ENCODE measurements at places on chromosomes 11 and 22.

DNA sequence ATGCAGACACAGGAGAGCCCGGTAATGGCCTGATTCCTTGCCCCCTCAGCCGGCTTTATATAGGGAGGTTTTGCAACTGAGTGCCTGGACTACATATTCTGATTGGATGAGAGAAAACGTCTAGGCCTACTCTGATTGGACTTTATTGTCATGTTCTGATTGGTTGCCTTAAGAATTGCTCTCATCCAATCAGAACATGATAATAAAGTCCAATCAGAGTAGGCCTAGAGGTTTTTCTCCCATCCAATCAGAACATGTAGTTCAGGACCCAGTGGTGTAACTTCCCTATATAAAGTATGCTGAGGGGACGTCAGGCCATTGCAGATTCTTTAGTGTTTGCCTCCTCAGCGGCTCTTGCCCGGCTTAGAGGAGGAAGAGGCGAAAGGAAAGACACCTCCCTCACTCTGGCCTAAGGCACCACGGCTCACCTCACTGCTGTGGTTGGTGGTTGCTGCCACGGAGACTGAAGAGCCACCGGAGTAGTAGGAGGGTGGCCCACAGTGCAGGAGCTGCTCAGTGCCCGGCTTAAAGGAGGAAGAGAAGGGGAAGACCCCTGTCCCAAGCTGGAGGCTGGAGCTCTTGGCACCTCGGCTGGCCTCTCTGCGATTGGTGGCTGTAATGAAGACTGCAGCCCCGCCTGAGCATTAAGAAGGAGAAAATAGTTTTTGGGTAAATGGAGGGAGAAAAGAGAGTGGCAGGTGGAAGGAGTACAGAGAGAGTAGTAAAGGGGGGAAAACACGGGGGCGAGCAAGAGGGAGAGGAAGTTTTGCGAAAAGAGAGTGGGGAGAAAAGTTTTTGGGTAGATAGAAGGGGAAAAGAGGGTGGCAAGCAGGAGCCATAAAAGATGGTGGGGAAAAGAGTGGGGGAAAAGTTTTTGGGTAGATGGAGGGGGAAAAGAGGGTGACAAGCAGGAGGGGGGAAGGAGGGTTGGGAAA lies 116.7 kb upstream of the SERPIND1 start:
- DNase-seq = no peak

DNA sequence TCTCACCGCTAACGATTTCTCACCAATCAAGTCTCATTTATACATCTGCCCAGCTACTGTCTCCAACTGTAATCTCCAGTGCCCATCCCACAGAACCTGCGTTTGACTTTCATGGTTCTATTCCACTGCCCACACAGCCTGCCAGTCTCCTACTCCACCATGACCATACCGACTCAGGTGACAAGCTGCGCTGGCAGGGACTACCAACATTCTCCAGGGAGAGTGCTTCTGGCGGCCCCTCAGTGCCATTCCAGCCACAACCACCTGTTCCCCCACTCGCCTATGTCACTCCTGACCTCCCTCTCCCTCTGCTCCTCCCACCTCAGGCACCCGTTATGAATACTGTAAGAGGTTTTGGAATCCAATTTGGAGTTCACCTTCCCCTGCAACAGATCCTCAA lies 108.5 kb upstream of the BID start:
- no peak for DNase-seq

DNA sequence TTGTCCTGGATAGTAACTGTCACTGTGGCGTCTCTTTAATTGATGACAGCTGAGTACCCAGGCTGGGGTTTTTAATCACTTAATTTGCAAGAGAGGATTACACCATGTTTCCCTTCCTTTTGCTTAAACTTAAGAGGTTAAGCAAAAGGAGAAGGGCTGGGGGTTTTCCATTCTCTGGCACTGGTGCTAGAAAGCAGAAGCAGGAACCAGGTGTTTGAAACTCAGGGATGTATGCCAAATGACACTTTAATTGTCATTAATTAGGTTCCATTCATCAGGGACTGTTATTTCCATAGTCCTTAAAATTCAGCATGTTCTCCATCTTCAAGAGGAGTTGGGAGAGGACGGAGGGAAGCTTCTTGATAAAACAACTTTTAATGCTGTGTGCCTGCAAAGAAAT lies 746.2 kb downstream of the NELL1 start:
- no peak for DNase-seq

DNA sequence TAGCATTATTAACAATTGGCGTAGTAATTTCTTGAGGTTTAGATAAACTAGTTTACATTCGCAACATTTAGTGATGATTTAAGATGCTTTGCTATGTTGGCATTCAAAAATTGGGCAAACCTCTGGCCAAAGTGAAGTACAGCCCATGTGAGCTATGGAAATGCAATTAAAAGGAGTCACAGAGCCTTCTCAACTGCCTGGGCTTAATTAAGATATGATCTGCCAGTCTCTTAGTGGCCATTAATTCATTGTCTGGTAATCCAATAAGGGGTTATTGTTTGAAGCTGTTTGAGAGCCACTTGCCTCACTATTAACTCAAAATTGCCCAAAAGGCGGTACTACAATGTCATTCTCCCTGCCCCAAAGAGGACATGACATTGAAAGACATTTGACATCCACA lies 608.9 kb downstream of the NTM start:
- no peak for DNase-seq

DNA sequence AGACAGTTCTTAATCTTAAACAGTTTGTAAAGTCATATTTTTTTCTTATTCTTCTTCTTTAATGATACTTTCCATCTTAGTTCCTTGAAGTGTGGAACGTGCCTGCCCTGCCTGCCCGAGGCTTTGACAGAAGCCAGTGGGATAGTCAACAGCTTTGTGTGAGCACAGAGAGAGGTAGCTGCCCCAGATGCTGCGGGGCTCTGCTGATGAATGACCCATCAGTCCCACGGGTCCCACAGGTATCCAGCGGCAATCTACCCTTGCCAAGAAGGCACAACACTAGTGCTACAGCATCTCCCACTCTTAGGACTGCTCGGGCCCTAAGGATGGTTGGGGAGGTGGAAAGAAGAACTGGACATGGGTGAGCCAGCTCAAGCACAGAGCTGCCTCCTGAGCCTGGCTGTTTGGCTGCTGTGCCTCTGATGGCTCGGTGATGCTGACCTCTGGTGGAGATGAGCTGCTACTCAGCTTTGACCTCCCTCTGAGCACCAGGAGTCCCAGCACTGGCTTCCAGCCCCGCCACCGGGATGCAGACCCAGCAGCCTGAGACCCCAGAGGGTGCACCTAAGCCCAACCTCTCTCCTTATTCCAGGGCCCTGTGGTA lies 11.8 kb upstream of the APLNR start:
- peak; percentile 12 for DNase-seq

DNA sequence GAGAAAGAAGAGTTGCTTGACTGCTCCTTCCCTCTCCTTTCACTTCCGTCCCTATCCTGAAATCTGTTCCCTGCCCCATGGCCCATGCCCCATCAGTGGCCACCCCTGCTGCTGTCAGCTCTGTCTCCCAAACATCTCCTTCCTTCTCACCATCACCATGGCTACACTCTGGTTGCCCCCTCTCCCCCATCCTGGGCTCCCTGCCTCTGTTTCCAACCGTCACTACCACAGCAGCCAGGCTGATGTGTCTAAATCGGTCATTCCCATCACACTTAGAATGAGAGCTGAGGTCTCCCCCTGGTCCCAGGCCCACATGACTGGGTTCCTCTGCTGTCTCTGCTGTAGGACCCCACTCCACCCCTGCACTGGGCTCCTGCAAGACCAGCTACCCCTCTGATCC lies 54.6 kb upstream of the EIF3D start:
- DNase-seq = no peak

Measured in inflammatory macrophage treated with lipopolysaccharide for 1 hour (primary cell).